Mesothelial cell of epicardium (in vitro differentiated cells): ENCODE measurements at places on chromosomes 6 and 20.

DNA sequence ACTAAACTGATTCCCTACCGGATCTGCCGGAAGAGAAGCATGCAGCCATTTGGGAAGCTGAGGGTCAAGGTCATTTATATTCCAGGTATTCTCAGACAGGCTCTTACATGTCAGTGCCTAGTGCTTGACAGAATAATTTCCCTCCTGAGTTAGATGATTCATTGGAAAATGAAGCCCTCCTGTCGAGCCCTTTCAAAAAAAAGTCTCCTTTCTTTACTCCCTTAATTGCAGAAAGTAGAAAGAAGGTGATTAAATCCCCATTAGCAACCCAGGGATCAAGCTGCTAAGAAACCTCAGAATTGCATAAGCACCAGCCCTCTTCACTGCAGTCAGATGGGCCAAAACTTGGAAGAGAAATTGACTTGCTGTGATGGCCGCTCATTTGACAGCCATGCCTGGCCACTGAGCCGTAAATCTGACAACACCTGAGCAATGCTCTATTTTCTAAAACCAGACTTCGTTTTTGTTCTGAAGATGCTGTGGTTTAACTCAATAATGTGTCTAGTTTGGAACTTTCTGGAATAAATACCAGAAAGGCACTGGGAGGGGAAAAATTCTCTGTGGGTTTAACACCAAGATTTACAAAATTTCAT lies 61.0 kb upstream of the ARMH2 start:
- DNase-seq, result no peak

GRCh38 chr6:78530208-78530607 lies 337.1 kb upstream of the IRAK1BP1 start:
- DNase-seq, result no peak

- no peak for DNase-seq
Measured at GRCh38 chr6:156645097-156645496, 132.1 kb upstream of the ARID1B start.

DNA sequence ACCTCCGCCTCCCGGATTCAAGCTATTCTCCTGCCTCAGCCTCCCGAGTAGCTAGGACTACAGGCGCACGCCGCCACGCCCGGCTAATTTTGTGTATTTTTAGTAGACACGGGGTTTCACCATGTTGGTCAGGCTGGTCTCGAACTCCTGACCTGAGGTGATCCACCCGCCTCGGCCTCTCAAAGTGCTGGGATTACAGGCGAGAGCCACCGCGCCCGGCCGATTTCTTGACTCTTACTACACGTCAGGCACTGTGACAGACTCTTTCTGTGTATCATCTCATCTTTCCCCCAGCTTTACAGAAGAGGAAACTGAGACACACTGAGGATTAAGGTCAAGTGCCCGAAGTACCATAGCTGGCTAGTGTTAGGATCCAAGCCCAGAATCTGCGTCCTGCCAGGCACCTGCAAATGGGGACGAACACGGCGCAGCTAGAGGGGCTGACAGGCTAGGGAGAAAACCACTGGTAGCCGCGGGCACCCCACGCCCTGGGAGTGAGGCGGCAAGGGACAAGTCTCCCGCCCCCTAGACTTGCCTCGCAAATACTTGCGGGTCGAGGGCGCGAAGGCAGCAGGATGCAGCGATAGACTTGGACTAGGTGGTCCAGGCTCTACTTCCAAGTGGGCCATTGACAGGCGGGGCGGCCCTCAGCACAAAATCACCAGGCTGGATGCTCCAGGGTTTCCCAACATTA lies 1.1 kb upstream of the TAF8 start:
- DNase-seq, result no peak

DNA sequence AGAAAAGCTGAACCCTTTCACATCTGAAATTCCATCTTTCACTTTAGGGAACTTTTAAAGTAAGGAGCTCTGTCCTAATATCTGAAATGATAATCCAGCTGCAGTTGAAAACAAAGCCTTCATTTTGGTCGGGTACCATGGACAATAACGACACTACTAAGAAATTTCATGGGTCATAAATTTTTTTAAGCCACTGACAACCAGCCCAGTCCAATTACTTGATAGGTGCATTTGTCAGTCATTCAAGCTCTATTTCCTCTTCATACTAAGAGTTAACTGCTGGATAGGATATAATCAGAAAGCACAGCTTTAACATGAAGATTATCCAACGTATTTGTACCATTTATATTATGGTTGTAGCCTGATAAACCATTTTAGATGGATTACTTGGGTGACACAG lies 52.5 kb downstream of the MMUT start:
- DNase-seq, result no peak

- no peak for DNase-seq
Measured at GRCh38 chr6:143842461-143842901, 657 bp upstream of the LTV1 start.

DNA sequence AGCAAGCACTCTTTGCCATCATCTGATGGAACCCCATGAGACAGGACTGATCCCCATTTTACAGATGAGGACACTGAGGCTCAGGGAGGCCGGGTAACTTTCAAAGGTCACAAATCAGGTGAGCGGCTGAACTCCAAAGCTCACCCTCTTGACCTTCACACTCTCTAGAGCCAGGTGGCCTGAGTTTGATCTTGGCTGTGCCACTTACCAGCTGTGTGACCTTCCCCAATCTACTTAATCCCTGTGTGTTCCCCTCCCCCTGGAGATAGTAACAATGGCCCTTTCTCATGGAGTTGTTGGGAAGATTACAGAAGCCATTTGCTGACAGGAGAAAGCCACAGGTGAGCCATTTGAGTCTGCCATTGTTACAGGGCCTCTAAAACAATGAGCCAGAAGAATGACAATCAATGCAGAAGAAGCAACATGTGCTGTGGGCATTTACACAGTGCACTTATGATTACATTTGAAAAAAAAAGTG lies 34.5 kb downstream of the BMP7 start:
- DNase-seq, result no peak

DNA sequence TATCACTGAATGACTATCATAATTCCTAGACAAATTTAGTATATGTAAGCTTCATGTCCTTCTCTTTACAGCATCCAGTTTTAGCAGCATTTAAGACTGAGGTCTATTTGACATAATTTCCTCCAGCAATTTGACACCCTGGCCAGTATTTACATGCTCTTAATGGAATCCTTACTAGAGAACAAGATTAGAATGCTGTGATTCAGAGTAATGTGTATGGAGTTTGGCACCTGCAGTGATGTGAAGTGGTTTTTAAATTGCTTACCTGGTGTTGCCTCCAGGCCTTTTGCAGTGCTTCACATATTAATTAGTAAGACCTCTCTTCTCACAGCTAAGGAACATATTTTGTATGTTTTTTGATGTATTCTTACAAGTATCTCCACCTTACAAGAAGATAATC lies 9.8 kb downstream of the NKX2-4 start:
- no peak for DNase-seq

DNA sequence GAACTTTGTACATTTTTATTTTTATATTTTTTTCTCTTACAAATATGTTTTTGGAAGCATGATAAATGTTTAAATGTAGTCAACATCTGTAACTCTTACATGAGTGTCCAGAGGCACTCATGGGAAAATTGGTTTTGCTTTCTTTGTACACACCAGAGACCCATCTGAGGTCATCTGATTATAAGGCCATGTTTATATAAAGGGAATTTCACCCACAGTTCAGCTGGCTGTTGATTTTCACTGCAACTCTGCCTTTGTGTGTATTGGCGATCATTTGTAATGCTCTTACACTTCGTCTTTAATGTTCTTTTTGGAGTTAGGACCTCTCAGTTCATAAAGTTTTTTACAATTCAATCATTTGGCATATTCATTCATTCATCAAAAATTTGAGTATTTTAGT lies 28.1 kb downstream of the RIOK1 start:
- no peak for DNase-seq

- DNase-seq, result no peak
Measured at GRCh38 chr6:36463676-36464075, 20.9 kb downstream of the KCTD20 start.

- DNase-seq, result no peak
Measured at GRCh38 chr20:17287503-17287902, 60.7 kb downstream of the PCSK2 start.

DNA sequence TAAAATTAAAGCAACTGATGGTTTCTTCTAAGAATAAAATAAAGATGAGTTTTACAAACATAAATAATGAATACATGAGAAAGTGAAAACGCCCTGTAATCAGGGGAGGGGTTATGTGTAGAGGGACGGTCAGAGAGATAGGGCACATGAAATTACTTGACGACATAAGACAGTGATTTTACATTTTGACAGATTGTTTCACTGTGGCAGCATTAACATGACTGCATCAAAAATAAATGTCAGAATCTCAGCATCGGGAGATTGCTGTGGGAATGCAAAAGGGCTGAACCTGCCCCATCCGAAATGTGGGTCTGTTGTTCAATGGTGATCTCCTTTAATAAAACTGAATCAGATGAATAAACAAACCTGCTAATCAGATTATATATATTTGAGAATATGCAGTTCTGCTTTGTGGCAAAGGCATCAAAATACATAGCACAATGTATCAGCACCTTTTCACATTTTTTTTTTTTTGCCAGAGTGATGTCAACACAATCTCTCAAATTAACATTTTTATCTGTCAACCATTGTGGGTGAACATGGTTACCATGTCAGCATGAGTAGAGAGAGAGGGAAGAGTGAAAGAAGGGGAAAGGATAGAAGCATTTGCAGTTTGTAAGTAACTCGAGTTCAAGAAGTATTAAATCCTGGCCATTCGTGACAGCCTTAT lies 177.1 kb upstream of the MAN1A1 start:
- DNase-seq, result no peak

DNA sequence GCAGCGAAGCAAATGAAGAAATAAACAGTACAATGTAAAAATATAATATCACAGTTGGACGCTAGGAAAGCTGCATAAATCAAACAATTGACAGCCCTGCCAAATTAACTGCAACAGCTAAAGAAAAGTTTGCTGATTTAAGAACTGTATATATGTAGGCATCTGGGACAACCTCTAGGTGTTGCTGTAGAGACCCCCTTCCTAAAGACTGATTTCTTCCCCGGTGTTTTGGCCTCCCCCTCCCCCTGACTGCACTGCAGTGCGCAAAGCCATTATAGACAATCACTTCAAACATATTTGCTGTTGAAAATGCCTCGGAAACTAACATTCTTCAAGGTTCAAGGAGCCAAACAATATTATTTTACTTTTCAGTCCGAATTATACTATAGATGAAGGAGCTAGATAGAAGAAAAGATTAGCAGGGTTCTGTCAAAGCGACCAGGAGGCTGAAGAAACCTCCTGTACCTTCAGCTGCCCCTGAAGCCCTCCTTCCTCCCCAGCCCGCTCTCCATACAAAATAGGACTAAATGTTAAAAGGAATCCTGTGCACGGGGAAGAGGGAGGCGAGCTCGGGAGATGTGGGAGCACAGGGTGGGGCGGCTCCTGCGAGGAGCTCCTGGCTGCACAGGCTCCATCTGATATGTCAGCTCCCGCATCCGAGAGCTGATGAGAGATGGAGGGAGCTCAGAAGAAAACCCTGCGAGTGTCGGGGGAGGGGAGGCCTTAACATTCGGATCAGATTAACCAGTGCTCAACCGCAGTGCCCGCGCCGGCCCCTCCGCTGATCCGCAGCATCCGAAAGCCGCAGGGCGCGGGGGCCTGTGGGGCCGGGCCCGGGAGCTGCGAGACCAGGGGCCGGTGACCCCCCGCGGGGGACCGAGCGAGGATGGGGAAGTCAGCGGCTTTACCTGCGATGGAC lies 822 bp downstream of the ELOVL4 start:
- DNase-seq, result no peak
